ENCODE measurements at places on chromosomes 6 and 20.

- DNase-seq, result no peak
Observed at GRCh38 chr6:165486183-165487137, 176.6 kb downstream of the PDE10A start.

DNA sequence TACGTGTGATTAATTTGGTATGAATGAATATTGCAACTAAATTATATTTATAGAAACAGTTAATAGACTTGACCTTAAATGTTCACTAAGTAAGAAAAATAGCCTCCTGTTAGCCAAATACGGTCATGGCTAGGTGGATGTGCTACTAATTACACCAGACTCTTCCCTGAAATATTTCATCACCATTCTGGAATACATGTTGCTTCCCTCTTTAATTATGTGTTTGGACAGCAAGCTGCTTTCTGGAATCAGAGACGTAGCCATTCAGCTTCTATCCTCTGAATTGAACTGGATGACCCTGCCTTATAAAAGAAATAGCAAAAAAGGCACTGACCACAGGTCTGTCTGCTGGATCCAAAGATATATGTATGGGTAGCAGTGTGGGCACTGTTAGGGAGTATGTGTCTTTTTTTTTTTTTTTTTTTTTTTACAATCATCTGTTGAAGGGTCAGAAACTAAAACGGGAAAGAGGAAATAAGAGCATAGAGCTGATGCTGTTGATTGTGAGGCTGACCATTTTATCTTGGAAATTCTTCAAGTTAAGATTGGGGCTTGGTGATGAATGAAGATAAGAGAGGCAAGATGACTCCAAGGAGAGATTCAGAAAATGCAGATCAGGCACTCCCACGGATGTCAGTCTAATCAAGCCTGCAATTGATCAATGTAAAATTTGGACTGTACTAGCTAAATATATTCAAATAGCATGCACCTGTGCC lies 283.2 kb upstream of the HSF2 start:
- DNase-seq, result peak; percentile 72

- peak; percentile 60 for DNase-seq
Observed at GRCh38 chr6:112223070-112223861, 31.1 kb downstream of the LAMA4 start.

- DNase-seq, result no peak
Observed at GRCh38 chr20:52083627-52084232, 107.8 kb downstream of the ZFP64 start.

GRCh38 chr20:37443596-37443995 lies 77.5 kb upstream of the NNAT start:
- DNase-seq, result no peak

- DNase-seq, result no peak
Observed at GRCh38 chr6:781350-781961, 88.5 kb upstream of the EXOC2 start.

GRCh38 chr6:122392564-122393350 lies 6.7 kb upstream of the HSF2 start:
- DNase-seq, result no peak

GRCh38 chr20:20439602-20440190 lies 71.8 kb downstream of the INSM1 start:
- no peak for DNase-seq

- DNase-seq, result no peak
Observed at GRCh38 chr6:43836507-43837240, 66.7 kb downstream of the VEGFA start.

DNA sequence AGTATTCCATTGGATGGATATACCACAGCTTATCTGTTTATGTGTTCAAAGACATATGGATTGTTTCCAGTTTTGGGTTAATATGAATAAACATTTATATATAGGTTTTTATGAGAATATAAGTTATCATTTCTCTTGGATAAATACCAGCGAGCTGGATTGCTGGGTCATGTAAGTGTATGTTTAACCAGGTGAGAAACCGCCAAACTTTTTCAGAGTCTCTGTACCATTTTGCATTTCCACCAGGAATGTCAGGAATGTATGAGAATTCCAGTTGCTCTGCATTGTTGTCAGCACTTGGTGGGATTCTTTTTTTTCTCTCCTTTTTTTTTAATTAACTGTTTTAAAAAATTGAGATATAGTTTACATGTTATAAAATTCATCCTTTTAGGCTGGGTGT lies 52.1 kb downstream of the PHF20 start:
- no peak for DNase-seq

GRCh38 chr6:158599635-158600034 lies 39.7 kb downstream of the TMEM181 start:
- DNase-seq, result no peak

GRCh38 chr20:32181606-32182005 lies 25.9 kb downstream of the PLAGL2 start:
- no peak for DNase-seq

DNA sequence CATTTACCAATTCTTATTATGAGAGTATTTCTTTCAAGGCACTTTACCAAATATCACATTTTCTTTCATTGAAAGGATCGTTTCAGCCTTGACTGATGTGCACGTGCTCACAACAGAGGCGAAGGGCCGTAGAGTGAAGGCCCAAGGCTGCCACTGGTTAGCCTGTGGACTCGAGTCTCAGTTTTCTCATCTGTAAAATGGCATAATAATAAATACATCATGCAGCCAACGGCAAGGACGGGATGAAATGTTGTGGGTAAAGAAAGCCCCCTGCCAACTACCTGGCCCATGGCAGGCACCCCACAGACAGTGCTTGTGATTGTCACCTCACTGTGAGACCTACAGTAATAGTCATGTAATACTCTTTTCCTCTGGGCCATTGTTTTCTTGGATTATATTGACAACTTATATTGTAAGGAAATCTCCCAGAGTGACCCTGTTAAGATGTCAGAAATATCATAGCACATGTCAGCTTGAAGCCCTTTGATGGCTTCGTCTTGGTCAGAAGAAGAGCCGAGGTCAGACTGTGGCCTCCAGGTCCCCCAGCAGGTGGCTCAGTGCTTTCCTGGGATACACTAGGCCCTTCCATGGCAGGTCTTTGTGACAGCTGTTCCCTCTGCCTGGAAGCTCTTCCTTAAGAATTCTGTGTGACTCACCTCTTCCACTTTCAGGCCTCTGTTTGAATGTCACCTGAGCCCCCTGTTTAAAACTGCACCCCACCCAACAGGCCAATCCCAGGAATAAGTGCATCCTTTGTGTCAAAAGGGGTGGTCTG lies 36.3 kb downstream of the FAM50B start:
- no peak for DNase-seq

DNA sequence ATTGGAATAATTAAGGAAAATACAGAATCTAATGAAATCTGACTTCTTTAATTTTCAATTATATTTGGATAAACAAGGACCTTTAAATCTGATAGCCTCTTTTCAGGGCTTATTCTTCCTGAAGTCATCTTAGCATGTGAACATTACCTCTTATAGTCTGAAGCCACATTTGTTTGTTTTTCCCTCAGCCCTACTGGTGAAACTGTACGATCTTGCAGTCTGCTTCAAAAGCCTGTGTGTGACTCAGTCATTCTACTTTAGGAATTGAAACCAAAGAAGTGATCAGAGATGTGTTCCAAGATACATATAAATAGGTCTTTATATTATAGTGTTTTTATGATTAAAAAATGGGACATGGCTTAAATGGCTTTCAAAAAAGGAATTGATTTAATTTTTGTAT lies 67.5 kb downstream of the MACROD2 start:
- no peak for DNase-seq

- no peak for DNase-seq
Observed at GRCh38 chr20:58614366-58614765, 36.7 kb upstream of the STX16 start.

GRCh38 chr20:6626805-6627204 lies 140.7 kb upstream of the BMP2 start:
- no peak for DNase-seq

GRCh38 chr20:47348539-47349142 lies 7.9 kb downstream of the ZMYND8 start:
- no peak for DNase-seq

DNA sequence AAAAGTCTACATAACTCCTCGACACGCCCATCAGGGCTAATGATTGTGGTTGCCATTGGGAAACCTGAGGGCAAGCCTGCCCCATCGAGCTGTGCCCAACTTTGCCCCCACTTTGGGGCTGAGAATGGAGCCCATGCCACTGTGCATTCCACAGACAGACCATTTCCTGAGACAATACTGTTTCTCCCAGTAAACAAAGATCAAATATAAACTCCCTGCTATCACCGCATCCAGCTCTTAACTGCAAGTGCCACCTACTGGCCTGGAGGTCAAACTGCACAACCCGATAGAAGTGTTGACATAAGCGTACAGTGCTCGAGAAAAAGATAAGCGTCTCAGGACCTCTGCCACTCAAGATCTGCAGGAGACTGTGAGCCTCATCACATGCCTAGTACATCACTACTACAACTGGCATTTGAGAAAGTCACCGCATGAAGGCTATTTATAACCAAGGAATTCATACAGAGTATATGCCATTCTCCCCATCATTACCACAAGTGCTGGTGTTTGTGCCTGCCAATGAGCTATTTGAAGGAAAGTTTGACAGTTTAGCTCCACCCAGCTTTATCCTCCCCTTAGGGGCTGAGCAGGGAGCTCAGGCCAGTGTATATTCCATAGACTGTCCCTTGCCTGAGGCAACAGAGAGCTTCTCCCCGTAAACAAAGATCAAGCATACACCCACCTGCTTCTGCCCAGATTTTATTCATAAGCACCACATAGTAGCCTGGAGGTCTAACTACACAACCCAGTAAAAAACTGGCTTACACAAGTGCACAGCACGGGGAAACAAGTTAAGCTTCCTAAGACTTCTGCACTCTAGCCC lies 4.5 kb upstream of the DEFB126 start:
- no peak for DNase-seq

- DNase-seq, result no peak
Observed at GRCh38 chr6:37535428-37535758, 35.7 kb upstream of the CCDC167 start.

DNA sequence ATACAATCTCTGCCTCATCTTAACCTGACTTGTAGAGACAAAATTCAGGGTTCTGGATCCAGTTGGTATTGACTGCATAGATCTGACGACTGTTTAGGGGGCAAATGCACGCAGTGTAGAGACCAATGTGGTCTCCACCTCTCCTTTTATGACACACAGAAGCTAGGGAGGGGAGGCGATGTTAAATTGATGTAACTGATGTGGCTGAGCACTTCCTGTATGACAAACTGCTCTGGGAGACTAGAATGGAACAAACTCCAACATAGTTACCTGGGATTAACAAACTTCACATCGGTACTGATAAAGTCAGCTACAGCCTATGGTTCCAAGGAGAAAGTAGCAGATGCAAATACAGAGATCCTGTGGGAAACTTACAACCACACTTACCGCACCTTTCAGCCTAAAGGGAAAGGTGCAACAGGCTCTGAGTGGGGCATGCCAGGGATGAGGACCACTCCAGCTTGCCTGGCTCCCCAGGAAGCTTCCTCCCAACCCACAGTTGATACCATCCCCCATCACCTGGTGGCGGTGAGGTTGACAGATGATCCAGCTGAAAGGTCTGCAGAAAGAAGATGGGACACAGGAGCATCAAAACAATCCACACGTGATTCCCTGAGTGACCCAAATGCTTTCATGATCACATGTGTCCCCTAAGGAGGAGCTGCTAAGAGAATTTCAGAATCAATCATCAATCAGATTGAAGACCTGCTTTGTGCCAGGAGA lies 60.6 kb upstream of the MRPS10 start:
- DNase-seq, result no peak

GRCh38 chr6:35945650-35946025 lies 24.7 kb upstream of the SRPK1 start:
- DNase-seq, result no peak

GRCh38 chr20:57451795-57452661 lies 60.8 kb downstream of the RBM38 start:
- no peak for DNase-seq

DNA sequence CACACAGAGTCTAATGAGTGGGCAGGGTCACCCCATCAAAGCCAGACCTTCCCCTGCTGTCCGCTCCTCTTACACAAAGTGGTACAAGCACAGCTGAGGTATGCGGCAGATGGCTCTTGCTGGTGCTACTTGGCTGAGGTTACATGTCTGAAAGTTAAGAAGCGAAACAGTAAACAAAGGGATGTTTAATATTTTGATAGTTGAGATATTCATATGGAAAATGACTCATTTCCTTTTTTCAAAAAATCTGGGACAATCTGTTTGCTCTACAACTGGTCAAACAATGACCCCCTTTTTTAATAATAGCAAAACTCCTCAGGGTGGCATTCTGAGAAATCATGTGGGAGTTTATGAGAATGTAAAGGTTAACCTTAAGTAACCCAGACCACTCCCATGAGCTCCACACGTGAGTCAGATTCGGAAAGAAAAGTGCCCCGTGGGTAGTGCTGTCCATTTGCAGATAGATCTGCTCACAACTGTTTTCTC lies 245.3 kb downstream of the TBXT start:
- no peak for DNase-seq

DNA sequence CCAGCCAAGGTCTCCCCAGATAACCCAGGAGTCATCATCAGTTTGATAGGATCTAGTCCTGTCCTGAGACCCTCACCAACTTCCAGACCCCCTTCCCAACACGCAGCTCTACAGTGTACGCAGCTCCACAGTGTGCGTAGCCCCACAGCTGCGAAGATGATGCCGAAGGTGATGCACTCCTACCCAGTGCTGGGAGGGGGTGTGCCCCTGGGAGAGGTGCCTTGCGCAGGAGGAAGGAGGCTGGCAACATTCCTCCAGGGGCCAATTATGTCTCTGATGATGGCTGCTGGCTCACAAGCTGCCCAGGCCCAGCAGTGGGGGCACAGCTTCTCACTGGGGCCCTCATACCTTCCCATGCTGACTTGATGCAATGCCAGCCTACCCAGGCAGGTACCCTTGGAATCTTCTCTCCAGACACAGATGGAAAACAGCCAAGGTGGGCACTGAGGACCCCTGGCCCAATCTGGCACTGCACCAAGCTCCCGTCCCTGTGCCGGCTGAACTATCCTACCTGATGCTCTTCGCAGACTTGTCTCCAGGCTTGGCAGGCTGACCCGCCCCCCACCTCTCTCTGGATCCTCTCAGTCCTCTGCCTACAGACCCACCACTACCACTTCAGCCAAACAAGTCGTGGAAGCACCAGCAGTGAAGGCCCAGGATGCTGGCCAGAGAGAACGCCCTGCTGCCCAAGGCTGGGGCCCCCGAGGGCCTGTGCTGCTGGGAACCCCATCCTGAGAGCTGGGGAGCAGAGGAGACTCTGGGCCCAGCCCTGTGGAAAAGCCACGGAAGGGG lies 1.4 kb downstream of the ZNF512B start:
- no peak for DNase-seq

Measured in forelimb muscle (tissue), 1 donor.